Fibroblast of skin of right quadriceps (primary cell): ENCODE measurements at places on chromosomes 5 and 9.

DNA sequence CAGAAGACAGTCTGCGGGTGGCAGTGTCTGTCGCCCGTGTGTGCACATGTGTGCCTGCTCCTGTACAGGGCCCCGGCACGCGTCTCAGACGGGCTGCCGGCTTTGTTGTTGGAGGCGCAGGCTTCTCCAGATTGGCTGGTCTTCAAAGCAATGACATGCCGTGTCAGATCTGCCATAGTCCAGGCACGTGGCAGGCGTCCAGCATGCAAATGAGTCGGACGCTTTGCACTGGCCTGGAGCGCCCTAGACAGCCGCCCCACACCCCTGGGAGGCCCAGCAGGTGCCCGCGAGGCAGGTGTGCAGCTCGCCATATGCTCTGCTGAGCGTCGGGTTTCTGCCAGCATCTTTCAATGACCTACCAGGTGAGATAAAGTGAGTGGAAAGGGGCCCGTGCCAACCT, 71.5 kb downstream of the GADD45G start:
- no peak for DNase-seq

DNA sequence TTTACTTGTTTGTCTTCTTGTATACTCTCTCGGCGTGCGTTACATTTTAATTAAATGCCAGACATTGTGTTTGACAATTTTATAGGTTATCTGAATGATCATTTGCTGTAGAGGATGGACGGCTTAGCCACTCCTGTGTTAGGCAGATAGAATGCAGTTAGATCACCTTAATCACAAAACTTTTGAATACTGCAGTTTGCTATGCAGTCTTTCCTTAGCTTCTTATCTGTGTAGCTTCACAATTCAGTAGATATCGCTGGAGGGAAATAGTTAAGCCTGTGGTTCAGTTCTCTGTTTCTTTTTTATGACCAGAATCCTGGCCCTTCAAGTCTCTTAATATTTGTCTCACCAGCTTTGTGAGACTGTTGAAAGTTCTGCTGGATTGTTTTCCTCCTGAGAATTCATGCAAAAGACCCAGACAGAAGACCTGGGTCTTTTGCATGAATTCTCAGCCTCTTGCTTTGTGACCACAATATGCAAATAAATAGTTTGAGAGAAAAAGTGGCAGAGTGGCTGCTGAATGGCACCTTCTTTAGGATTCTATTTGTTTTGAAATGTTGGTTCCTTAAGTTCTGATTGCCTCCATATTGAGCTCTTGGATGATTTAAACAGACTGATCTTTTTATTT, 40.2 kb downstream of the RASA1 start:
- no peak for DNase-seq

GRCh38 chr5:180080486-180081280, 9.1 kb upstream of the RNF130 start:
- no peak for DNase-seq

- no peak for DNase-seq
These were observed 23.0 kb upstream of the LARP1 start for GRCh38 chr5:154732212-154732611.

GRCh38 chr5:139061274-139061673, 136.9 kb downstream of the SIL1 start:
- peak; percentile 76 for DNase-seq

GRCh38 chr9:136492978-136493522, 10.2 kb upstream of the SEC16A start:
- DNase-seq, result no peak

- DNase-seq, result peak; percentile 18
These were observed 165.8 kb downstream of the MELK start for GRCh38 chr9:36738318-36738976.

DNA sequence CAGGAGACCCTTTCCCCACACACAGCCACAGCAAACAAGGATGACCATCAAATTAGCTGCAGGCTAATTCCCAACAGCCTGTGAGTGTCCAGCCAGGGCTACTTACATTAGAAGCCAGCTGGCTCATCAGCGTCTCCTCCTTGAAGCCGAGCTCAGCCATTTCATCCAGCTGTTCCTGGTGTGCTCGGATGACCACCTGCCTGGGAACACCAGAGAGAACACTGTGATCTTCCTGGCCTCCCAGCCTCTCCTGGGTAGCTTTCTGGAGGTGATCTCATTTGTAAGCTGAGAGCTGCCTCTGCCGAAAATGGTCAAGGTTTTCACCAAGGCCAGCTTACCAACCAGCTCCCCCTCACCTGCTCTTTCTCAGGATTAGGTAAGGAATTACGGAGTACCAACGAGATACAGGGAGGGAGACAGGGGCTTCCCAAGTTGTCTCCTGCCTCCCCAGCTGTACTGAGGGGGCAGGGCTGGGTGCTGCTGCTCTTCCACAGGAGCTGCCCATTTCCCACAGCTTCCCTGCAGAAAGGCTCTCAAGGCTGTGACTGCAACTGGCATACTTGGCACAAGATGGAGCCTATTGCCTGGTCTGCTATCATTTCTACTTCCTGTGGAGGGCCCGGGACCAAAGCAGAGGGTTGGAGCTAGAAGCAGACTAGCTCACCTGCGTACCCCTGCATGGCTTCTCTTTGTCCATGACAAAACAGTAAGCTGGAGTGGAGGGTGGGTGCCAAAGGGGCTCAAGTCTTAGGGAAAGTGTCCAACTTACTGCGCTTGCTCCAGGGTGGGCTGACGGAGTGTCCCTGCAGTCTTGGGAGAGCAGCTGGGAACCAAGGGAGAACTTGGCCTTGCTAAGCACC, 73.9 kb downstream of the KIF24 start:
- no peak for DNase-seq

GRCh38 chr9:22413884-22414283, 32.7 kb upstream of the DMRTA1 start:
- no peak for DNase-seq

- no peak for DNase-seq
These were observed 259.8 kb upstream of the IRX4 start for GRCh38 chr5:2142456-2142954.

- DNase-seq, result peak; percentile 100
These were observed 10.7 kb downstream of the GSN start for GRCh38 chr9:121278477-121279261.

DNA sequence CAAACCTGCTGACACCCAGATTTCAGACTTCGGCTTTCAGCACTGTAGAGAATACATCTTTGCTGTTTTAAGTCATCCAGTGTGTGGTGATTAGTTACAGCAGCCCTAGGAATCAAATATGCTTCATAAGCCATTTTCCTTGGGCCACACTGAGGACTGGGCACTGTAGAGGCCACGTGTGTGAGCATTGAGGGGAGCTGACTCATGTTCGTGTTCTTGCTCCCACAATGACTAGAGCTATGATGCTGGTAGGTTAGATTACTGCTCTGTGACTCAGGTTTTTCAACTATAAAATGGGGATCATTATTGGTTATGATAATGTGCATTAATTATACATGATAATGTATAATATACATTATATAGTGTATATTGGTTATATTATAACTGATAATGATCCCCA, 96.5 kb upstream of the PALM2AKAP2 start:
- peak; percentile 7 for DNase-seq

DNA sequence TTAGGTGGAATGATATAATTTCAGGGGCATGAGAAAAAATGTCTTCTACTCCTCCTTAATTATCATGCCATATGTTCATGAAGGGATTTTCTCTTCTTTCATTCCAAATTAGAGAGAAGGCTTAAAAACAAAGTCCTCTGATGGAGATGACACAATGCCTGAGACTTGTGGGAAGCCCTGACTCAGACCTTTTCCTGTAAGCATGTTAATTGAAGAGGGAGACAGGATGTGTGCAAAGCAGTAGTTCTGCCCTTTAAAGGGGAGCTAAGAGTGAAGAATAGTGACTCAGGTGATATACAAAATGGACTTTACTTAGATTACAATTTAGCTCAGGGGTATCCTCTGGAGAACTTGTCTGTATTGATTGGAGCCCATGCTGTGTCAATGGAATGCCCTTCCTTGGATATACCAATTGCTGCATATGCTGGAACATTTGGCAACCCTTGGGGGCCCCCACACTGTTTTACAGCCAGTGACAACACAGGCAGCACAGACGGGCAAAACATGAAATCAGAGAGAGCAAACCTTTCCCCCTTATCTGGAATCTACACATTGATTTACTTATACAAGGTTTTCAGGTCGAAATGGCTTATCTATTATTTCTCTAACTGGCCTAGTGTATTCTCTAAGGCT, 81.3 kb downstream of the IZUMO3 start:
- peak; percentile 92 for DNase-seq

GRCh38 chr5:53422539-53422938, 57.9 kb upstream of the FST start:
- DNase-seq, result peak; percentile 89

GRCh38 chr9:30771760-30772159, 1612.7 kb upstream of the ACO1 start:
- no peak for DNase-seq

DNA sequence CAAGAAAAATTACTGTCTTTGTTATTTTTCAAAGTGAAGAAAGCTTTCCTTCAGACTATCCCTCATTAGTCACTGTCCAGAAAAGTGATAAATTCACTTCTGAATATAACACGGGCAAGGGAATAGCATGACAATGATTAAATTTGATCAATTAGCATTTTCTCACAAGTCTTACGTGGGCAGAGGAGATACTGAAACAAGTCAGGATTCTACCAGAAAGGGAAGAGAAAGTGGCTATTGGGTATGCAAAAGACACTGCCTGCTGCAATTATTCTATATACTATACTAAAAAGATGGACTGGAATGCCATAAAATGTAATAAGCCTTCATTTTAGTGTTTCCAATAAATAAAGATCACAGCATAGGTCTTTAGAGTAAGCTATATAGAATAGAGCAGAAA, 7.4 kb downstream of the COX7C start:
- DNase-seq, result no peak

DNA sequence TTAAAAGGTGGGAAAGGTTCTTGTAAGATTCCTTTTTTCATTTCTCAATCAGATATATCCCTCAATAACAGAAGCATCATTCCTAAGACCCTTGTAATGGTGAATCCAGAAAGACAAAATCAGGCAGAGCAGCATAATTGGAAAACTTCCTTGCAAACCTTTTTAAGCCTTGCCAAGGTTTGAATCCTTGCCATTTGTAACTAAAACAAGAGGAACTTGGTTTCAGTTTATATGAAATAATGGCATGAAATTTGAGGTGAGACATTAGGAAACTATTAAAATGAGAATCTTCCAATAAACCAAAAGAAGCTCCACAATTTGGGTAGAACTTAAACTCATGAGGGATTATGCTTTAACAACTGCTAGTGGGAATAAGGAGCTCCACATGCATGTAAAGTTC, 384.7 kb upstream of the SMC2 start:
- DNase-seq, result no peak

GRCh38 chr5:36066001-36066539, 612 bp downstream of the UGT3A2 start:
- DNase-seq, result no peak

- DNase-seq, result peak; percentile 15
These were observed 45.3 kb downstream of the ICE1 start for GRCh38 chr5:5467737-5468136.

- peak; percentile 6 for DNase-seq
These were observed 48.0 kb downstream of the LMX1B start for GRCh38 chr9:126661521-126662251.

- DNase-seq, result no peak
These were observed 71.9 kb downstream of the SFXN1 start for GRCh38 chr5:175550055-175550805.

GRCh38 chr5:759781-760362, 24.7 kb downstream of the ZDHHC11B start:
- peak; percentile 0 for DNase-seq

- DNase-seq, result no peak
These were observed 82.9 kb downstream of the MEF2C start for GRCh38 chr5:88799938-88800535.

DNA sequence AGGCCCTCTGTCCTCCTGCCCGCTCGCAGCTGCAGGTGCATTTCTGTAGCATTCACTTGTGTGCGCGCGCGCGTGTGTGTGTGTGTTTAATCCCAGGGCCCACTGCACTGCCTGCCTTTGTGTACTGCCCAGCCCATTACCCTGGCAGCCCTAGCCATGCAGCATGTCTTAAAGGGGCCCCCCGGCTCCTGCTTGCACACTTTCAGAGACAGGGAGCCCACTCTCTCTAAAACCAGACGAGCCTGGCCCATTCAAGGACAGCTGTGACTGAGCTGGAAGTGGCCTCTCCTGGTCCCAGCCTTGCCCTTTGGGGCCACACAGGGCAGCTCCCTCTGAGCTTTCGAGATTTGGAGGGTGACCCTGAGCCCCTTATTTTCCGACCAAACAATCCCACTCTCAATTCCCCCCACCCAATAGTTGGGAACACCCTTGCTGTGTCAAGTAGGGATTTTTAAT, 98.9 kb downstream of the DAB2IP start:
- DNase-seq, result no peak

DNA sequence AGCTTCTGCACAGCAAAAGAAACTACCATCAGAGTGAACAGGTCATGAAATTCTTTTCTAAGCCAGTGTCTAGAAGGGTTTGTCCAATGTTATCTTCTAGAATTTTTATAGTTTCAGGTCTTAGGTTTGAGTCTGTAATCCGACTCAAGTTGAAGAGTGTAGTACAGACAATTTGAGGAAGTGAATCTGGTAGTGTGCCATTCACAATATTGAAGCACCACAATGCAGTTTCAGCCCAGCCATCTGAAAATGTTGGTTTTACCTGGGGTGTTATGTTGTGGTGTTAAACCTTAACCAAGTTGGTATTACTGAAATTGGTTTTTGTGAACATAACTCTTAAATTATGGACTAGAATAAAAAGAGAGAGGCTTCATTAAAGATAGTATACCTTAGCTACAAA, 77.2 kb downstream of the ADAMTS16 start:
- DNase-seq, result no peak

- DNase-seq, result peak; percentile 7
These were observed 27.9 kb upstream of the GALNT10 start for GRCh38 chr5:154162539-154163151.

DNA sequence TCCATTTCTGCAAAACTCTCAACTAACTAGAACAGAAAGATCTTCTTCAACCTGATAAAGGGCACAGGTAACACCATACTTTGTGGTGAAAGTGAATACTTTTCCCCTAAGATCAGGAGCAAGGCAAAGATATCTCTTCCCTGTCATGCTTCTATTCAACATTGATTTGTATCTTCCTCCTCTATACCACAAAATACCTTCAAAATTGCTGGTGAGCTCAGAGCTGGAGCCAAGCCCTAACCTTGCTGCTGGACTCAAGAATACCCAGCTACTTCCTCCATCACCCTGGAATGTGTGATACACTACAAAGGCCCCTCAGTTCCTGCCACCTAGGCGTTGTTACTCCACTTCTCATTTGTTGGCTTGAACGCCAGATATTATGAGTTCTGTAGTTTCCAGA, 499.0 kb downstream of the ACTL7B start:
- DNase-seq, result no peak

GRCh38 chr9:127522727-127523126, 71.4 kb downstream of the LRSAM1 start:
- no peak for DNase-seq

DNA sequence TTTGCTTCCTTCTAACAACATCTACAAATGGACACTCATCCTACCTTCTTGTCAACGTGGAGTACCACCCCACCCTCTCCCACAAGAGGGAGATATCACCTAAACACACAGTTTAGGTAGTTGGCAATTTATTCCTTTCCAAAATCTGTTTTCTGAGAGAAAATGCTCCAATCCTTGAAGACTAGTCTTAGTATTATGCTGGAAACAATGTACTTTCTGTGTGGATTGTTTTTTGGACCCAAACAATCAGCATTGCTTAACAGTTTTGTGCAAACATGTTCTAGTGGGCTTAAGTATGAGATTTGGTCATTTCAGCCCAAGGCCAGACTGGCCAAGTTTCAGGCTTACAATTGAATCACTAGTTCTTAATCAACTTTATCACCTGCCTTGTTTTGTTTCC, 359.1 kb downstream of the ARHGEF28 start:
- peak; percentile 36 for DNase-seq
